CD4-positive, alpha-beta T cell treated with Interleukin-10 for 1 hour (primary cell): ENCODE measurements at places on chromosomes 1 and 21.

DNA sequence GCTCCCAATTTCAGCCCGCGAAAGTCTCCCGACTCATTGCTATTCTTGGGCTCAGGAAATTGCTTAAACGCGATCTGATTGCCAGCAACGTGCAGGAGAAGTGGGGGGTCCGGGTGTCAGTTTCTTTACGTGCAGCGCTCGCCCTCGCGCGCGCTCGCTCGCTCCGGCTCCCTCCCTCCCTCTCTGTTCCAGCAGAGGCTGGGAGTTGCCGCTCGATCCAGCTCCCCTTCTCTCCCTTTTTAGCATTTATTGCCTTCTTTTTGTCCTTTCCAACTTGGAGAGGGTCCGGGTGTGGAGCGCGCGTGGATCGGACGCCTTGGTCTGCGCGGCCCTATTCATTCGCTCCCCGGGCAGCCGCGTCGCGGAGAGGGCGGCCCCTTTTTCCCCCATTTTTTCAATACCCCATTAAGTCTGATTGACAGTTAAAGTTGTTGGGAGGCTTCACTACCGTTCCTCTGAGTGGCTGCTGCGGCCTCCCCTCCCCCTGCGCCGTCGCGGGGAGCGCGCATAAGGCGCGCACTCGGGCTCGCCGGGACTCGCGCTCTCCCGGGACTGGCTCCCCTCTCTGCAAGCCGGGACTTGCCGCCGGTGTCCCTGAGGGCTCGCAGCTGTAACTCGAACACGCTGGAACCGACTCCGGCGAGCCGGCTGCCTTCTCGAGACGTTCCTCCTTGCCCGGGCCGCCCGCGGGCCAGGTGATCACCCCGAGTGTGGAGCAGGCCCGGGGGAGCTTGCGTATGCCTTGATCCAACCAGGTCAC lies at the start of gene DHRS3:
TSS of gene DHRS3 (minus strand) at position 310 of the 760 bp plus-strand sequence. CDS start 862 bp downstream, outside the sequence.
- DNase-seq, result peak; percentile 72

DNA sequence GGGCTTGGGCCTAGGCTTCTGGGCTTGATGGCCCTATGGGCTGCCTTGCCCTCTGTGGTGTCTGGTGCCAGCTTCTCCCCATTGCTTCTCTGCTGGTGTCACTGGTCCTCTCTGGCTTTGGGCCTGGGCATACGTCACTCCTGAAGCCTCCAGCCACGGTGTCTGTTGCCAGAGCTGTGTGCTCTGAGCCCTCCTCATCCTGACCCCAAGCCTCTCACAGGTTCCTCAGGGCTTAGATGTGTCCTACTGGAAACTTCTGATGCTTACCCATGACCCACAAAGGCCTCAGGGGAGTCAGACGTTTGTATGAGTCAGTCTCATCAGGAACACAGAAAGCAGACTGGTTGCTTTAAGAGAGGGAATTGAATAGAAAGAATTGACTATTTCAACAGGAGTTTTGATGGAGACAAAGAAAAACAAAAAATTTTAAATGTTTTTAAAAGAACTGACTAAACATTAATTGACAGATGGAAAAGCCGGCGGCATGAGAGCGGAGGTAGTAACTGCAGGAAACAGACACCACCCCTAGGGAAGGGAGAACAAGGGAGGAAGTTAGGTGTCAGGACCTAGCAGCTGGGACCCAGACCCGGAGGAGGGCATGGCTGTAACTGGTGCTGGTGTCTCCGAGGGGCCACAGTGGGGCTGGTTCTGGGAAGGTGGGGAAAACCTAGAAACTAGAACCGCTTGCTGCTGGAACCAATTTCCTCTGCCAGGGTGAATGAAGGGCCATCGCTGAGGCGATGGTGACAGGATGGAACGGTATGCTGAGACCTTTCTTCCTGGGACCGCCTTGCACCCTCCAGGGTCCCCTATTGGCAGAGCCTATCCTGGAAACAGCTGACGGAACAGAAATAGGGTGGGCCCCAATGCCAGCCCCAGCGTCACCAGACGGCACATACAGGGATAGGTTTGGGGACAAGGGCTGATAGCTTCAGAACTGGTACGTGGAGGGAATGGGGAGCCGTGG lies 40.0 kb upstream of the CITED4 start:
- DNase-seq, result no peak

DNA sequence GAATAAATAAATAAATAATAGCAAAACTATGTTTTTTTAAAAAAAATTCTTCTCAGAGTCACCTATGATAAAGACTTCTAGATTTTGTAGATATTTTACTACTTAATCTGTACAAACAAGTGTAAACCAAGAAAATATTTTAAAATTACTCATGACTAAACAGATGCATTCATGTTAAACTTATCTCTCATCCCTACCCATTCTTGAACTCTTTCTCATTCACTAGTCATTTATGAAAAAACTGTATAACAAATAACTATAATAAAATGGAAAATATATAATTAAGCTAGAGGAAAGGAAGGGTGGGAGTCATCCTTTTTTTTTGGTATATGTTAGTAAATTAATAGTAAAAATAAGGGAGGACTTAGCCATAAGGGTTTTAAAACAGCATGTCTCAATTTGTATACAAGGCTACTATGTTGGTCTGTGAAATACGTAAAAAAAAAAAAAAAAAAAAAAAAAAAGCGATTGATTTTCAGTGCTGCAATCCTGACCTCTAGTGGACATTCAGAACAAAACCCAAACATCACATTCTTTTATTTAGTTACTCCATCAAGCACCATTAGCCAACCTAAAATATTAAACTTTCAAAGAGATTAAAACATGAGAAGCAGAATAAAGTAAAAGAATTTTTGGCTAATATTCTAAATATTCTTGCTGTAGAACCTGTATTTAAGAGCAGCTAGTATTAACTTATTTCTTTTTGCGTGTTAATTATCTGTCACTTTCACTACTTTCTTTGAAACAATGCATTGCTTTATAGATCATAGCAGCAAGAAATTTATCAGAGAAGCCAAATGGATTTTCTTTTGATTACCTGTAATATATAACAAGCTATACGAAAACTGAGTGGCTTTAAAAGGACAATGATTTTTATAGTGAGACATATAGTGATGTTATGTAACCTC lies 255.8 kb upstream of the CACYBP start:
- DNase-seq, result peak; percentile 46

GRCh38 chr1:34858901-34859445 lies 576 bp downstream of the SMIM12 start:
- DNase-seq, result peak; percentile 45

DNA sequence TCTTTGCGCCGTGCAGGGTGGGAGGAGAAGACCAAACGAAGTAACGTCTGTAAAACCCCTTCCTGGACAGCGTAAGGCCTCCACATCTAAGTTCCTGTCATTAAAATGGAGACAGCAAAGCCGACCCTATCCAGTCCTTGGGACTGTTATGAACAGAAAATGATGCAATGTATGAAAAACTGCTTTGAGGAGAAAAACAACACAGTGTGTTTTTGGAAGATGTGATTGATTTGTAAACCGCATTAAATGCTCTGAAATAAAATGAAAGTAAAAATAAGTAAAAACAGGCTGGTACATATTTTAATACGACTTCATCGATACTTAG lies 827 bp upstream of the URB1 start:
- DNase-seq, result no peak

GRCh38 chr1:18446751-18447150 lies 34.0 kb upstream of the KLHDC7A start:
- no peak for DNase-seq

DNA sequence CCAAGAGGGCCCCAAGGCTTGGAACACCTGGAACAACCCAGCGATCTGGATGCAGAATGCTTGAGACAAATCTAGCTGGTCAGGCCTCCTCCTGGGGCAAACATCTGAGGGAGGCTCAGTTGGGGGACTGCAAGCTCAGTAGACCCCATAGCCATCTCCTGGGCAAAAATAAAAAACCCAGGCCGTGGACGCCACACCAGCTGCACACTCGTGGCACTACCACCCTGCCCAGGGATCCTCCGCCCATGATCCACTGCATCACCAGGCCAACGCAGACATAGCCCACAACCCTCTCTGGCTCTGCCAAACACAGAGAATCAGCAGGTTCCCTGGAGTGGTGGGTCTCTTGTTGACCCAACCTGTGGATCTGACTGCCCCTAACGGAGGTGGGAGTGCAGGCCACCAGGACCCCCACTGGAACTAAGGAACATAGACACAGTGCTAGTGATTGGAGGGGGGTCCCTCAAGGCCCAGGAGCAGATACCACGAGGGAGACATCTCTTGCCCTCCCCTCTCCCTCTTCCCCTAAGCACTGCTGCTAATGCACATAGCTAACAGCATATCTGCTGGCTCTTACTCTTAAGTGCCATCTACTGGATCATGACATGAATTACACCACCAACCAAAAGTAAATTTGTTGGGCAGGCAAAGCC lies 147.2 kb downstream of the CHD1L start:
- peak; percentile 32 for DNase-seq

GRCh38 chr21:39852726-39853500 lies 14.3 kb upstream of the PCP4 start:
- no peak for DNase-seq

- DNase-seq, result no peak
Observed at GRCh38 chr1:204560590-204561150, 44.5 kb downstream of the MDM4 start.

- DNase-seq, result no peak
Observed at GRCh38 chr1:171222936-171223335, 25.4 kb upstream of the FMO1 start.

- DNase-seq, result no peak
Observed at GRCh38 chr21:37886726-37887299, 29.4 kb downstream of the KCNJ6 start.

- DNase-seq, result no peak
Observed at GRCh38 chr1:9996624-9997582, at the start of gene RBP7. Gene RBP7 (plus strand): TSS chr1:9997228. CDS start chr1:9997259, 31 bp downstream.
